ENCODE measurements at places on chromosomes 13 and 19. TPM values are rescaled to one million over a fixed set of nuclear protein-coding genes. Genes with fewer than 3 reads are reported as not detected.

- DNase-seq, result no peak
Observed at GRCh38 chr13:42355491-42356183, 83.7 kb downstream of the AKAP11 start.

DNA sequence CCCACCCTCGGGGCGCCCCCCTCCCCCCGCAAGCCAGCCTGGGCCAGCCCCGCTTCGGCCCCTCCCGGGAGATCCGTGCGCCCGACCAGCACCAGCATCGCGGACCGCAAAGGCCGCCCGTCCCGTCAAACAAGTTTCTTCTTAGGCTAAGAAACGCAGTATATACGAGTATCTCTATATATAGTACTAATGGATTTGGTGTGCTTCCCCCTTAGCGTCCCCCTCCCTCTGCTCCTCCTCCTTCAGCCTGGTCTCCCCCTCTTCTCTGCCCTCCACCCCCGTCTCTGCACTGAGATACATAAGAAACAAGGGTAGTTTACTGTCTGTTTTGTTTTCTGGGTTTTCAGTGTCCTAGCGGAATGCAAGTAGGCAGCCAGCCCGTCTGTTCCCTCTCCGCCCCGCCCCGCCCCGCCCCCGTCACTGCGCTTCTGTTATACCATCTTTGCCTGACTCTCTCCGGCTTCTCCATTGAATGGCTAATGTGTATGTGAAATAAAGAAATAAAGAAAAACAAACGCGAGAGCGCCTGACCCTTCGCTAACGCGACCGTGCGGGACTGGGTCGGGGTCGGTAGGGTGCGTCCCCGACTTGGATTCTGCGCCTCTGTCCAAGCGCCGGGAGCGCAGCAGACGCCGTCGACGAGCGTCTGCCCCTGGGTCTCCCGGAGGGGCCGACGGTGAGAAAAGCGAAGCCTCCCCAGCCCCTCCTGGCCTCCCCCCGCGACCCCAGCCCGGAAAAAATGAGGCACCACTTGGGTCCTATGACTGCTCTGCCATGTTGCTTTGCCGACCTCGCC, 4.2 kb downstream of the LYL1 start:
- DNase-seq, result no peak

GRCh38 chr13:30797847-30798535, 62.6 kb downstream of the ALOX5AP start:
- DNase-seq, result no peak

- DNase-seq, result no peak
Observed at GRCh38 chr19:47130120-47130588, 481 bp upstream of the SAE1 start.

- DNase-seq, result no peak
Observed at GRCh38 chr13:54232700-54233099, 1204.1 kb downstream of the OLFM4 start.

DNA sequence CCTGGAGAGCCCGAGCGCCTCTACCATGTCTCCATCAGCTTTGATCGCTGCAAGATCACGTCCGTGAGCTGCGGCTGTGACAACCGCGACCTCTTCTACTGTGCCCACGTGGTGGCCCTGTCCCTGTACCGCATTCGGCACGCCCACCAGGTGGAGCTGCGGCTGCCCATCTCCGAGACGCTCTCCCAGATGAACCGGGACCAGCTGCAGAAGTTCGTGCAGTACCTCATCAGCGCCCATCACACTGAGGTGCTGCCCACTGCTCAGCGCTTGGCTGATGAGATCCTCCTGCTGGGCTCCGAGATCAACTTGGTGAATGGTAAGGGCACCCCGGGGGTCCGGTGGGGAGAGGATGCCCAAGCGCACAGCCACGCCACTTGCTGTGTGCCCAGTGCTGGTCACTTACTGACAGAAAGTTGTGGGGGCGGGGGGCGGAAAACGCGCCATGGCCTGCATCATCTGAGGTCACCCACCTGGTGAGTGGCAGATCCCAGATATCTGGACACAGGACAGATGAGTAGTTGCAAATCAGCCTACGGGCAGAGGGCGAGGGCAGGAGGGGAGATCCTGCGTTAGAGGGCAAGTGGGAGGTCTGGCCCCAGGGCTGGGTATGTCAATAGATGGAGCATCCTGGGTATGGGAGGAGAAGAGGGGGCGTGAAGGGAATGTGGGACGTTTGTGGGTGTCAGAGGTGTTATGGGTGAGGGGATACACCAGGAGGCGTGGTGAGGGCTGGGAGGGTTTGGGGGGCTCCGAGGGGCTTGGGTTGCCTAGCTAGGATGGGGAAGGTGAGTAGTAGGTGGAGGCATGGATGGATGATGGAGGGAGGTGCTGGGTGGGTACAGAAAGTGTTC, 9.8 kb downstream of the ZSWIM4 start:
- no peak for DNase-seq

GRCh38 chr13:92390217-92390616, 836.4 kb upstream of the GPC6 start:
- DNase-seq, result no peak

DNA sequence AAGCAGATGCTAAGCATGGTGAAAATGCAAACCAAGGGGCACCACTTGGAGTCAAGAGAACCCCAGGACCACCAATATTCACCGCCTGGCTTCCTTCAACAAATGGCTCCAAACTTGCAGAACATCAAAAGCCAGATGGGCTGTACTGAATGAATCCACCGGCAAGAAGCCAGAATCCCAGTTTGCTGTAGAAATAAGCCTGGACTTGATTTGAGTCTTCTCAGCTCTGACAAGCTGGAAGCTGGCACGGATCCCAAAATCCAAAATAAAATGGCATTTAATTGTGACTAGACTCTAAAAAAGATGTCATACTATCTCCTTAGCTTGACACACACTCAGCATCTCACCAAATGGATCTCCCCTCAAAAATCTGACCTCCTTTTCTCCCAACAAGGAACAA, 11.9 kb downstream of the EFNB2 start:
- no peak for DNase-seq

DNA sequence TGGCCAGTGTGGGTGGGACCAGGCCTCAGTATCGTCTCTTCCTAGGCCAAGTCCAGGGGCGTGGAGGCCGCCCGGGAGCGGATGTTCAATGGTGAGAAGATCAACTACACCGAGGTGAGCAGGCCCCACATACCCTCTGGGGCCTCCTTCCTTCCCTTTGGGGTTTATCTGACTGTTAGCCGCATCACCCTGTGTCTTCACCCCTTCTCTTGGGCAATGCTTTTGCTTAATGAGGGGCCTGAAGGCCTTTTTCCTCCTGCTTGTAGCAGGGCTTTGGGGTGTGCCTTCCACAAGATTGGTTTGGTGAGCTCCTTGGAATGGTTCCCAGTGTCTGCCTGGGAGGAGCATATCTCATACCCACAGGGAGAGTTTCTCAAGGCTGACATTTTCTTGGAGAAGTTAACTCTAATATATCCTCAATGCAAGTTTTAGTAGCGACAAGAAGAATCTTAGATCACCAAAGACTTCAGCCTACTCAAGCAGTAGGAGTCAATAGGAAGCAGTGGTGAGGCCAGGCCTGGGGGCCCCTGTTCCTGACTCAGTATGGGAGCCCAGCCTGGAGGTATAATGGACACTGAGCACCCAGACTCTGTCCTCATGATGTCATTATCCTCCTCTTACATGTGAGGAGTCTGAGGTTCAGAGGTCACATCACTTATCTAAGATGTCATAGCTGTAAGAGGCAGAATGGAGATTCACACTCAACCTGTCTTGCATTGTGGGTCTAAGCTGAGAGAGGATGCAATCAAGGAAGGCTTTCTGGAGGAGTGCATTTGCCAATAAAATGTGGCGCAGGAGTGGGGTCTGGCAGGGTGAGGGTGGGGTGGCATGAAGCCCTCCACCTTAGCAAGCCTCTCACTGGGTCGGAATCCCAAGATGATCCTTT, 2.0 kb downstream of the GPI start:
- DNase-seq, result no peak

DNA sequence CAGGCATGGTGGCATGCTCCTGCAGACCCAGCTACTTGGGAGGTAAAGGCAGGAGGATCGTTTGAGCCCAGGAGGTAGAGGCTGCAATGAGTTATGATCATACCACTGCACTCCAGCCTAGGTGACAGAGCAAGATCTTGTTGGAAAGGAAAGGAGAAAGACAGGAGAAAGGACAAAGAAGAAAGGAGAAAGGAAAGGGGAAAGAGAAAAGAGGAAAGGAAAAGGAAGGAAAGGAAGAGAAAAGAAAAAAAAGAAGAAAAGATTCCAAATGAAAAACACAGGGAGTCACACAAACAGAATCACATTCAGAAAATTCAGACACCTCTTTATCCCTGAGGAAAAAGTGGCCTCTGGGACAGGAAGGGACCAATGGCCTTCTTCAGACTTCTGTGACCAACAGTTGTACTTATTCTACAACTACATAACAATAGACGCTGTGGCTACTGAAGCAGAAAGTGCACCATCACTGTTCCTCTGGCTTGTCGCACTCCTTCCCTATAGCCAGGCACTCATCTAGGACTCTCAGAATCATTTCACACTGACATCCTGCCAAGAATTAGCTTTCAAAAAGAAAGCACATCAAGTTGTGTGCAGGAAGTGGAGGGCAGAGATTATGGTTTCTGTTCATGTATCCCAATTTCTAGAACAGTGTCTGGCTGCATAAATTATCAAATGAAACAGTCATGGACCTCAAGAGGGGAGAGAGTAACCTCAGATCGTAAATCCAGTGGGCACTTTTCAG, 5.9 kb downstream of the MTMR6 start:
- no peak for DNase-seq

DNA sequence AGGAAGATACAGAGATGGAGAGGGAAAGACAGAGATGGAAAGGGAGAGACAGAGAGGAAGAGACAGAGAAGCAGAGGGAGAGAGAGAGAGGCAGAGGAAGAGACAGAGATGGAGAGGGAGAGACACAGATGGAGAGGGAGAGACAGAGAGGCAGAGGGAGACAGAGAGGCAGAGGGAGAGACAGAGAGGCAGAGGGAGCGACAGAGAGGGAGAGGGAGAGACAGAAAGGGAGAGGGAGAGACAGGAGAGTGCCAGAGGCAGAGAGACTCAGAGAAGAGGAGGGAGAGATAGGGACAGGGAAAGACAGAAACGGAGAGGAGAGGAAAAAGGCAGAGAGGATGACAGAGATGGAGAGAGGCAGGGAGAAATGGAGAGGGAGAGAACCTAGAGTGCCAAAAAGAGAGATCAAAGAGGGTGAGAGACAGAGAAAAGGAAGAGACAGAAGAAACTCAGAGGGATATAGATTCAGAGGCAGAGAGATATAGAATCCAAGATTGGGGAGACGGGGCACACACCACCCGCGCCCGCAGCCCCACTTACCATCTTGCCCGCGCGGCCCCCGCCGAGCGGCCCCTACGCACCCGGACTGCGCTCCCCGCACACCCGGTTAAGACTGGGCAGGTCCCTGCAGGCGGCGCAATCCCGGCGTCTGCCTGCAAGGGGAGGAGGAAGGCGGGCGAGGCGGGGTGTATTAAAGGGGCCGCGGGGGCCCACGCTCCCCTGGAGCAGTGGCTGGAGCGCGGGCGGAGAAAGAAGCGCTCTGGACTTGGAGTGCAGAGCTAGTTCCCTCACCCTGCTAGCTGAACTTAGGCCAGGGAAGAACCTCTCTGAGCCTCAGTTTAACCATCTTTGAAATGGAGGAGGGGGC, 10.7 kb downstream of the TM6SF2 start:
- DNase-seq, result no peak

ATP4B gene
- not detected for total RNA-seq

All from NCI-H460 (cell line).